Large intestine (tissue), 12 donors: ENCODE measurements at places on chromosomes 2 and 18.

GRCh38 chr2:221077251-221077650 lies 494.9 kb downstream of the EPHA4 start:
- no peak for DNase-seq

DNA sequence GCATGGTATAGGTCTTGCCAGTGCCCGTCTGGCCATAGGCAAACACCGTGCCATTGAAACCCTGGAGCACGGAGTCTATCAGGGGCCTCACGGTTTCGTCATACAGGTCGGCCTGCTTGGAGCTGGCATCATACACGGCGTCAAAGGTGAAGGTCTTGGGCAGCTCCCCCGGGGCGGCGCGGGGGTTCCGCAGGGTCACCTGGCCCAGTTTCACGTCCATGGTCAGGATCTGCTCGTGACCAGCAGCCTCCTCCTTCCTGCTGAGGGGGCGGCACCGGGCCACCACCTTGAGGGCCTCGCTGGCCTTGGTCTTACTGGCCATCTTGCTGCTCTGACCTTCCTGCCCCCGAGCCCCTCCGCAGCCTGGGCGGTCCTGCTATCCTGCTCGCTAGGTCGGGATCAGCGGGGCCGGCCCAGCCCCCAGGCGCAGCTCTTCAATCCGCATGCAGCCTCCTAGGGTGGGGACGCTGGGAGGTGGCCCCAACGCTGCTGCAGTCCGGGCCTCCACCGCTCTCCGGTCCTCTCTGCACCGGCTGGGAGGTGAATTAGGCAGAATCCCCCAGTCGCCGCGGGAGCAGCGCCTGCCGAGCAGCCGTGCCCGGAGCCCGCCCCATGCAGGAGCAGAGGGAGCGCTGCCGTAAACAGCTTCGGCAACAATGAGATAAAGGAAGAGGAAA lies 563 bp downstream of the KIF3C start:
- DNase-seq = no peak

- DNase-seq = no peak
Observed at GRCh38 chr2:16407358-16407757, 258.3 kb downstream of the CYRIA start.

GRCh38 chr2:128076461-128077106 lies 14.4 kb upstream of the UGGT1 start:
- no peak for DNase-seq

DNA sequence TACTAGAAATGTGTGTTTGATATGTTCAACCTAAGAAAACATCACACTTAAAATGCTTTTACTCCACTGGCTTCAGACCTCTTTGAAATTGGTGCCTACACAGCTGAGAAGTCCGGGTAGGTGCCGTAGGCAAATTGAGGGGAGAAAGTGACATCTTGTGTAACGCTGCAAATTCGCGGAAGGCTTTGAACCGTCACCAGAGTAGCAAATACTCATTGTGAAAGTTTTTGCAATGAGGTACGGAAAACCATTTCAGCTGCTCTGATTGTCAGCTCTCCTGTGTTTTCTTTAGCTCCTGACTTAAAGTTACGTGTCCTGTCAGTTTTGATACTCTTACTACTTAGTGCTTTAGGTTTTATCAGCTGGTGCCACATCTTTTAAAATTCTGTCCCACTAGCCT lies 224.5 kb downstream of the FAM210A start:
- no peak for DNase-seq

DNA sequence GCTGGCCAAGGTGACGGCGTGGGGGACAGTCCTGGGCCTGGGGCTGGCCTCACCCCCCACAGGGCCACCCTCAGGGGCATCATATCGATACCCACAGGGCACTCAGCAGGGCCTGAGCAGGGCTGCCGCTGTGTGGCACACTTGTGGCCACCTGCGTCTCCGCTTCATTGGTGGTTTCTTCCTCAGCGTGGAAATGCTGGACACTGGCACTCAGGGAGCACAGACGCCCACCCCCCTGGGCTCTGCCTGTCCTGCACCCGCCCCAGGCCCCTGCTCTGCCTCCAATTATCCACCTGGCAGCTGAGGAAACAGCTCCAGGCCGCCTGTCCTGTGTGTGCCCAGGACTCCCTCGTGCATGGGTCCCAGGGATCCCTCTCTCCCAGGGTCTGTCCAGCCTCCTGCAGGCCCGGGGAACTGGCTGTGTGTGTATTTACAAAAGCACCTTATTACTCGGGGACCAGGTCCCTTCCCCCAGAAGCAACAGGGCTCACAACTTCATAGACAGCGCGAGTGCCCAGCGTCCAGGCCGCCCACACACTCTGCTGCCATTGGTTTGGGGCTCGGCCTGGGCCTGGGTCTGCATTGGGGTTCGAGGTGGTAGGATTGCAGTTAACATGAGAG lies 13.1 kb downstream of the CROCC2 start:
- DNase-seq = no peak

GRCh38 chr2:226845386-226846116 lies 9.7 kb downstream of the RHBDD1 start:
- DNase-seq = peak; percentile 74

- no peak for DNase-seq
Observed at GRCh38 chr2:218019411-218020060, 16.7 kb upstream of the TNS1 start.

DNA sequence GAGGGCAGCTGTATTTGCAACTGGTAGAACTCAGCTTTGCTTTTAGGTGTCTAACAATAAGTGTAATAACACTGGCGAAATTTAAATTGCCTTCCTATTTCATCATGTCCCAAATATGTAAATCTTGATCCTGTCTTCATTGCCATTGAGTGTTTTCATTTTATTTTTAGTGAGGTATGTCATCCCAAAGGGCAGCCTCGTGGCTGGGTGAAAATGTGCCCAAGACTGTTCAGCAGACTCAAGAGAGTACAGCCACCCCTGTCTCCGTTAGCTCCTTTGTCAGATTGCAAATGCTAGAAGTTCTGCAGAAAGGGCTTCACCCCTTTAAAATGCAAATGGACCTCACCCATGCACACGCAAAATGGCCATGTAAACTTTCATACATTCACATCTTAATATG lies 278.8 kb downstream of the RND3 start:
- DNase-seq = no peak
